Brain (organoid and tissue), 16 donors: ENCODE measurements at places on chromosomes 5 and 9.

DNA sequence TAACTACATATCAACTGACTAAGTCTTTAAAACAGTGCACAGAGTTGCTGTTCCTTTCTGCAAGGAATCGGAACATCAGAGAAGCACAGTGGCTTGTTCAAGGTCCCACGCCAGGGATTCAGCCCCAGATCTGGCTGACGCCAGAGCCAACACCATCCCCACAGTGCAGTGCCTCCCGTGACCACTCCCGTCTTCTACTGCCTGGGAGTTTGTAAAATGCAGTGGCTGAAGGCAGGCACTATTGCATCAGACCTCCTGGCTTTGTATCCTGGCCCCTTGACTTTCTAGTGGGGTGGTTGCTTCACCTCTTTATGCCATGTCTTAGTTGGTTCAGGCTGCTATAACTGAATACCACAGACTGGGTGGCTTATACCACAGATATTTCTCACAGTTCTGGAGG is 131.0 kb downstream of the NSG2 start:
- no peak for DNase-seq

GRCh38 chr5:58703925-58704555 is 121.2 kb downstream of the RAB3C start:
- no peak for DNase-seq

GRCh38 chr9:6198251-6198650 is 17.4 kb upstream of the IL33 start:
- DNase-seq, result no peak

DNA sequence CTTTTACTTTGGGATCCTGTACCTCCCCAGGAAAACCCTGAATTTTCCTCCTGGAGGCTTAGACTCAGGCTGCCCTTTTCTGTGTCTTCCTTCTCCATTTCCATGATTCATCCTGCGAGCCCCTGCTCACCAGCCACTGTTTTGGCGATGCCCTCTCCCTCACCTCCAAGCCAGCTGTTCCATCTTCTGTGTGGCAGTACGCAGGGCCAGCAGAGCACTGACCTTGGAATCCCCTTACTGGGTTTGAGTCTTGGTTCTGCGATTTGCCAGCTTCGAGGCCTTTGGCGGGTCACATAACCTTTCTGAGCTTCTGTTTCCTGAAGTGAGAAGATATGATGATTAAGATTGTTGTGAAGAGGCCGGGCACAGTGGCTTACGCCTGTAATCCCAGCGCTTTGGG is 7.2 kb downstream of the PPARGC1B start:
- DNase-seq, result no peak

DNA sequence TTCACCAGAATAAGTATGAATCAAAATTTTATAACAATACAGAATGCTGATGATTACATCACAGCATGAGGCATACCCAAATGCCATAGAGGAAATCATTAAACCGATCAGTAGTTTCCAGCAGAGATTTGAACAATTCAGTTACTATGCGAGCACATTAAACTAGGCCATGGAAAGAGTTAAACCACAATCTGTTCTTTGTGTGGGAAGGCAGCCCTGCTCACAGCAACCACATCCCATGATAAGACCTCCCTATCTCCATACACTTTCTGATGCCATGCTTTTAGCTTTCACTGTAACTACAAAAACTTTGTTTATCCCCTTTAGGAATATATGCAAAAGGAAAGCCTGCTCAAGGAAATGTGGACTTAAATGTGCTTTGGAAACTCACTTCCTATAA is 4.5 kb downstream of the NFIB start:
- DNase-seq, result peak; percentile 91

DNA sequence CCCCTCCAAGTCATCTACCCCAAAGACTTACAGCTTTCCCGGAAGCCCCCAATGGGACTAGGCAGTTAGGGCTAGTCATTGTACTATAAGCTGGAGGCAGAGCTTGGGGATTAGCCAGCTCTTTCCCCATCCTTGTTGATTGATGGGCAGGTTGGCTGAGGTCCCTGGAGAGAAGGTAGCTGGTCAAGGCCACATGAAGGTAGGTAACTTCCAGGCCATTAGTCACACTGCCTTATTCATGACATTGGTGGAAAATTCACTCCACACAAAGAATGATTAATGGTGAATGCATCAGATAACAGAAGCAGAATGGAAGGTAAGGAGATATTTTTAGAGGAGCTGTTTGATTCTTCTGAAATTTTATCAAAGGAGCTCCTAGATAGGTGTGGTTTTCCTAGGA is 49.5 kb upstream of the TGFBR1 start:
- no peak for DNase-seq

DNA sequence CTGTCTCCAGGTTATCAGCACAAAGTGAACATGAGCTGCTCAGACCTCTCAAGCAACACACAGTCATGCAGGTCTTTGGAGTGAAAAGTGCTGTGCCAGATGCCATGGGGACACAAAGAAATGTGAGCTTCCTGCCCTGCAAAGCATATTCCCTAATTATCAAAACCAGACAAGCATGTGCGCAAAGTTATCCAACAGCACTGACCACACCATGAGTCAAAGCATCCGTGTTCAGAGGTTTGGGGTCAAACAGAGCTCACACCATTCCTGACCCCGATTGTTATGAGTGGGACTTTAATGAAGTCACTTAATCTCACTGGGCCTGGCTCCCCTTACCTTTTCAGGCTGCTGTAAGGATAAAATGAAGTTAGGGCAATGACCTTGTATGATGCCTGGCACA is 138.5 kb downstream of the SLIT3 start:
- no peak for DNase-seq

DNA sequence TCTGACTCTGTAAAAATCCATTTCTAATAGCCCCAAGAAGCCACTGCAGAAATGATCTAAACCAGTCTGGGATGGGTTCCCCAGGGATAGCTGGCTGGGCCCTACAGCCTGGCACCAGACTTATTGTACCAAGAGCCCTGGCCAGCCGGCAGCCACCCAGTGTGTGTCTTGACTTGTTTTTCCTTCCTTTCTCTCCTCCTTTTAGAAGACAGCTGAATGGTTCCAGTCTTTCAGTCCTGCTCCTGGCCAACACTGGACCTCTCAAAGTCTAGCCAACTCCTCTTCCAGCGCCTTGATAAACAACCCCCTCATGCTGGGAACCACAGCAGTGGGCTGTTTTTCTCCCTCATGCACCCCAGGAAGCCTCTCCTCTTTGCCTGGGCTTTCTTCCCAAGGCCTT is 34.1 kb downstream of the ATOX1 start:
- no peak for DNase-seq

DNA sequence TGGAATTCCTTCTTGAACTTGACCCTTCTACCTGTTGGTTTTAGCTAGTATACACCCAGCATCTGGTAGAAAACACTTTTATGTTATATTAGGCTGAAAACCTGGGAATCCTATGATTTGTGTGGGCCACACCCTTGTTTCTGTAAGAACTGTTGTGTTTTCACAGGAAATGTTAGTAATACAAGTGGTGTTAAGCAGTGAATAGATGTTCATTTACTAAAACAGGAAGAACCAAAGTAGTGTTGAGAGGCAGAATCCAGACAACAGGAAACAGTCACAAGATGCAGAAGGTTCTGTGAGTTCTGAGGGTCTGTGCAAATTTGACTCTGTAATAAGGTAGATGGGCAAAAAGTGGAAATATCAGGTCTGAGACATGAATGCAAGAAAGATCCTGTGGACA is 73.0 kb upstream of the RAI14 start:
- DNase-seq, result no peak

GRCh38 chr9:133415170-133415569 is 2.6 kb downstream of the REXO4 start:
- no peak for DNase-seq

DNA sequence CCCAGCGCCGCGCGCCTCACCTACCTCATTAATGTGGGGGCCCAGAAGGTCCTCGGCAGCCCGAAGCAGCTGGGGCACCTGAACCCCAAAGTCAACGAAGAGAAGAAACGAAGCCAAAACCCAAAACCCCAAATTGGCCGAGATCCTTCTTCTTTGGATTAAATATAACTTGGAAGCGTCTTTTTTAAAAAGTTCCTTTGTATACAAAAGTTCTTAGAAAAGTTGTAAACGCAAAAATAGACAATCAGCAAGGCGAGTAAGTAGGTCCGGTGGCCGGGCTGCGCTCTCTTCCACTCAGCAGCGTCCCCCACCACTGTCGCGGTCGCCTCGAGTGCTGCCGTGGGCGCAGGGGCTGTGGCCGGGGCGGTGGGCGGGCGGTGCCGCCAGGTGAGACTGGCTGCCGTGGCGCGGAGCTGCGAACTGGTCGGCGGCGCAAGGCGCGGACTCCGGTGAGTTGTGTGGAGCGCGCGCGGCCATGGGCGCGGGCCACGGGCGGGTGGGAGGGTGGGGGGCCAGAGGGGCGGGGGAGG is 360 bp downstream of the KLF4 start:
- no peak for DNase-seq

GRCh38 chr5:7897014-7897600 is 28.2 kb downstream of the MTRR start:
- DNase-seq, result peak; percentile 57

DNA sequence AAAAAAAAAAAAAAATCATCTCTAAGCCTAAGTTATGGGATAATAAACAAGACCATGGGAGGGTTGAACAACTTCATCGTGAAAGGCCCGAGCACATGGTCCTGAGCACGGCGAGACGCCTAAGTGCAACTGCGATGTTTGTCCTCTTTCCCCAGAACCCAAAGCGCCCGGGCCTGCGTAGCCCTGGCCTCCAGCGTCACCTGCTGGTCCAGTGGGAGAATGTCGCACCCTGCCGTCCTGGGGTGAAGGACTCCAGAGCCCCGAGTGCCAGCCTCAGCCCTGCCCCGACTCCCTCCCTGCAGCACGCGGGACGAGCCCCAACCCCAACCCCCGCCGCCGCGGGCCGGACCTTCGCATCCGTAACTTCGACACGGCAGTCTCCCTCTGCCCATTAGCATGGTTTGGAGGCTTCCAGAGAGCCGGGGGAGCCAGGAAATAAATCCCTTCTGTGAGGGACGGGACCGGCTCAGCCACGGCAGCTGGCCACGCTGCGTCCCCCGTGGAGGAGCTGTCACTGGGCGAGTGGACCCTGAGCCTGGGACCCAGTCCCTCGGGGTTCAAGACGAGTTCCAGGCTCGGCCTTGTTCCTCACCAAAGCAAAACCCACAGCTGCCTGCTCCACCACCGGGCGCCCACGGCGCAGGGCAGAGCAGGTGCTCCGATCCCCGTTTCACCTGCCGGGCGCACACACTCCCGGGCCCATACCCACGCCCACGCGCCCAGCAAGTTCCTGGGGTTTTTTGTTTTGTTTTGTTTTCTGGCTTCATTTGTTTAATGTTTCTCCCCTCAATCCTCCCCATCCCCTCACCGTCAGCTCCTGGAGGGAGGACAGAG is 132.5 kb upstream of the HAND1 start:
- DNase-seq, result peak; percentile 67

DNA sequence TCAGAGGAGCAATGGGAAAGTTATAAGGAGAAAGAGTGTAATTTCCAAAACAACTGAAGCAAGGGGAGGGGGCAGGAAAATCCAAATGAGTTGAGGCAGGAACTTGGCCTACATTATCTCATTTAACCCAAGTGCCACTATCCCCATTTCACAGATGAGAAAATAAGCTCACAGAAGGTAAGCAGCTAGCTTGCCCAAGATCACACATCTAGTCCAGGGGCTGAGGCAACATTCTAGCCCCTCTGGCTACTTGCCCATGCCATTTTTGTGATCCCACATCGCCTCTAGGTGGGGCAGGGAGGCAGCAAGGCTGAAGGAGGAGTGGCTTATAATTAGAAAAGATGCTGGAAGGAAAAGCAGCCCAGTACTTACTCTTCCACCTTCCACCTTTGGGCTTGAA is 2.6 kb upstream of the PSIP1 start:
- DNase-seq, result no peak

- no peak for DNase-seq
Observed at GRCh38 chr9:100281066-100281465, 71.7 kb downstream of the TEX10 start.

DNA sequence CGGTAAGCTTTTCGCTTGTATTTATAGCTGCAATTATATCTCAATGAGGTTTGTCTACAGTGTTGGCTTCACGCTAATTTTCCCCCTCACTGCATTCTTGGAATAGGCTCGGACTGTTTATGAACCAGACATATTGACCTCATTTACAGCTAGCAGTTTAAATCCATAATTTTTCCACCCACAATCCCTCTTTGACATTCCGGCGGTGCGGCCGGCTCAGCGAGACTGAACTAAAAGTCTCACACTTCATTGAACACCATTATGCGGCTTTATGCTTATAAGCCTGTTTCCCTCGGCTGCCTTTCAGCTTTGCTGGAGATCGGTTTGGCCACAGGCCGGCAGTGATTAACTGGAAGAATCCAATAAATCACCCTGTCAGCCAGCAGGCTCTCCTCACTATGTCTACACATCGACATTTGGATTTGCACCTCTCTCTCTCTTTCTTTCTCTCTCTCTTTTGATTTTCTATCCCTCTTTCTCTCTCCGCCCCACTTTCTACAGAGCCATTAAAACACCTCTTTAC is 315.0 kb upstream of the TLE4 start:
- peak; percentile 95 for DNase-seq

DNA sequence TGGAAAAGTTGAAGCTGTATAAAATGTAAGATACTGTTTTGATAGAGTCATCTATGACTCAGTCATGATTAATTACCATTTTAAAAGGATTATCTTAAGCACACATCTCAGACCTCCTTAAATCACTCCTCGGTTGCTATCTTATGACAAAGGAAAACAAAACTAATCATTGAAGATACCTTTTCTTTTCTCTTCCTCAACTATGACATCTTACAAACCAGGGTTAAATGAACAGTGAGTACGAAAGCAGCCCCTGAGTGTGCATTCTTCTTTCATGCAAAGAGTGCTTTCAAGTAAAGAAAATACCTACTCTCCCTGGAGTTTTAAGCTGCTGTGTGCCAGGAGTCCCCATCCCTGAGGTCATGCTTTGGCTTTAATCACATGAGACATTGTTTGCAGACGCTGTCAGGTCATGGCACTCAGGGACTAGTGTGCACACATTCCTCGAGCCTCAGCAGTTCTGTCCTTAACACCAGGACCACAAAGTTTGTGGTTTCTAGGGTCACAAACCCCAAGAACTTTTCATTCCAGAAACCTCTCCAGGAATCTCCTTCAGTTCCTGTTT is 86.7 kb upstream of the ICE1 start:
- no peak for DNase-seq

GRCh38 chr9:86201474-86202337 is 57.8 kb downstream of the C9orf153 start:
- DNase-seq, result no peak

- no peak for DNase-seq
Observed at GRCh38 chr9:15889555-15889954, 336.7 kb downstream of the CCDC171 start.
